COR-L47 (cell line): ENCODE measurements at places on chromosomes 4 and X.

- DNase-seq = no peak
Observed at GRCh38 chr4:7642741-7643458, 208.2 kb upstream of the PSAPL1 start.

- DNase-seq = no peak
Observed at GRCh38 chrX:3407781-3408180, 61.3 kb upstream of the MXRA5 start.

GRCh38 chrX:108268434-108269080 is 169.7 kb downstream of the COL4A6 start:
- DNase-seq = no peak

GRCh38 chr4:23952258-23952657 is 62.4 kb upstream of the PPARGC1A start:
- no peak for DNase-seq

DNA sequence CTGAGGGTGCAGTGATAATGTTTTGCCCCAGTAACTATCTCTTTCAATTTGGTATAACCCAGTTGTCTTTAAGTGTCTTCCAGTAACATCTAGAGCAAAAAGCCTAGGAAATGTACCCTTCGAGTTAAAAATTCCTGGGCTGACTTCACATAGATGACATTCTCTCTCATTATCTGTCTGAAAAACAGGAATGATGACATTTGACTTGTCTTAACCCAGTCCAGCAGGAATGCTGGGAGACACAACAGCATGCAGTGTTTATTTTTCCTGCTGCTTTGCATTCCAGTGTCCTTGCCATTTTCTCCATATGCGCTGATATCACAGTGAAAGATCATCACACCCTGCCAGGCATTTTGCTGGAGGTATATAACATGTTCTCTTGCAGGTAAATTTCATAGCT is 130.0 kb downstream of the SOWAHB start:
- DNase-seq = no peak

GRCh38 chr4:55608591-55608990 is 16.5 kb upstream of the PDCL2 start:
- DNase-seq = no peak

DNA sequence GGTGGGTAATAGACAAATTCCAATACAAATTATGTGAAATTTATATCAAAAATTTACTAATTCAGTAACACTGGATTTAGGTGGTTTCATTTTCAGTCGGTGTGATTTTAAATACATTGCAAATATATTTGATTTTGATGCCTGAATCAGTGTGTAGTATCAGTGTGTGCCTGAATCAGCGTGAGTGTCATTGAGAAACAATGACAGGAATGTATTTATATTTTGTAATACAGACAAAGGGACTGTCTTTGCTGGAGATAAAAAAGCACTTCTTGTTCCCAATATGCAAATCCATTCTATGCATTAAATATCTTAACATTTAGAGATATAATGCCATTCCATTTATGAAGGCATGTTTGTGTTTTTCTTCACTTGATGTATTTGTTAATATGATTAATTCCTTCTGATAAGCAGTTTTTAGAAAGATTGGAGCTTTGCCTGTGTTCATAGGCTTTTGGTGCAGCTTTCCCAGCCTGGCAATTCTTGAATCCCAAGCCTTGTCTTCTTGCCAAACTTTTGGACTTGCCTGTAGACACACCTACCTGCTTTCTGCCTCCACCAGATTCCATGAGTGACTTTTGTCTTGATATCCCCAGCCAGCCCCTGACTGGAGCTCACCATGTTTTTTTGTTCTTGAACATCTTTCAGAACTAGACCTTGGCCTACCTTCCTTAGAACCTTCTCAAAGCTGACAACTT is 243.8 kb downstream of the ADGRL3 start:
- DNase-seq = no peak
